AG08395 (cell line): ENCODE measurements at places on chromosomes 6 and 20.

DNA sequence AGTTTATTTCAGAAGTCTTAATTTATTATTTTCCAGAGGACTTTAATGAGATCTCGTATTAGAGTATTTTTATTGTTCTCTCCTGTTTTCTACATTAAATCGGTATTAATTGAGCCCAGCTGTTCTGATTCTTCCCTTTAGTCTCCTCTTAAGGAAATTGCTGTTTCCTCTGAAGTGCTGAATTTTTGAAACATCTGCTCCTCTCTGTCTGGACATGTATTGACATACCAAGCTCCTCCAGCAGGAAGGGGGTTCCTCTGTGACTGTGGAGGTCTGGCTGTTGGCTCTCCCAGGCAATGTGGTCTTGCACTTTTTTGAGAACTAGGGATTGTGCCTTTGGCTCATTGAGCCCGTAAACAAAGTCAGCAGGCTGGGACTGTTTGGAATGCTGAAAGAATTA is 74.9 kb downstream of the MAP3K4 start:
- peak; percentile 21 for DNase-seq

DNA sequence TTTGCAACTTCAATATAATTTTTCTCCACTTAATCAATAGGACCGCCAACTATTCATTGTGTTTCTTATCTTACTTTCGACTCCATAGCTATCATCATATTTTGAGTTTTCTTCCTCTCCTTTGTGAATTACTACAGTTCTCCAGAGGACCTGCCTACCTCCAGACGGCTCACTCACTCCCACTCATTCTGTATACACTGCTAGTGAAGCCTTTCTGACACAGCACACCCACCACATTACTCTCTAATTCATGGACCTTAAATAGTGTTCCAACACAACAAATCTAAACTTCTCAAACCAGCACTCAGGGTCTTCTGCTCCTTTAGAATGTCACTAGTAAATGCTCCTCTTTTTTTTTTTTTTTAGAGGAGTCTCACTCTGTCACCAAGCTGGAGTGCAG is 23.8 kb downstream of the FKBP5 start:
- no peak for DNase-seq

- DNase-seq: peak; percentile 16
Measured at GRCh38 chr20:45138561-45139300, 14.5 kb upstream of the WFDC12 start.

GRCh38 chr20:62487561-62488354 is 12.0 kb upstream of the GATA5 start:
- DNase-seq: no peak

GRCh38 chr20:15930311-15931305 is 642.6 kb downstream of the KIF16B start:
- peak; percentile 46 for DNase-seq

- no peak for DNase-seq
Measured at GRCh38 chr20:17859616-17860232, 108.9 kb downstream of the SNX5 start.

DNA sequence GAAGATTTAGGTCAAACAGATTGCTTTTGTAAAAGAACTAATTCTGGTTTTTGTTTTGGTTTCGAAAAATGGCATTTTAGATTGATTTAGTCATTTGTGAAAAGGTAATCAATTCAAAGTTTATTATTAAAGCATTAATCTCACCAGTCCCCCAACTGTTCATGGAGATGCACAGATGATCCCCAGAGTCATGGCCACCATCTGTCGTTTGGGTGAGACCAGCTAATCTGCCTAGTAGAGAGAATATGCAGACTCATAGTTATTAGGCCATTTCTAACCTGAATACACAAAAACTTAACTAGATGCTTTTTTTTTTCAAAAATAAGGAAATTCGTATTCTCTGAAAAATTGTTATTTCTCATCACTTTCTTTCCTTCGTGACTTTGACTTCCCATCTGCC is 58.1 kb downstream of the C6orf58 start:
- no peak for DNase-seq
